ENCODE measurements at places on chromosomes 6 and 20.

DNA sequence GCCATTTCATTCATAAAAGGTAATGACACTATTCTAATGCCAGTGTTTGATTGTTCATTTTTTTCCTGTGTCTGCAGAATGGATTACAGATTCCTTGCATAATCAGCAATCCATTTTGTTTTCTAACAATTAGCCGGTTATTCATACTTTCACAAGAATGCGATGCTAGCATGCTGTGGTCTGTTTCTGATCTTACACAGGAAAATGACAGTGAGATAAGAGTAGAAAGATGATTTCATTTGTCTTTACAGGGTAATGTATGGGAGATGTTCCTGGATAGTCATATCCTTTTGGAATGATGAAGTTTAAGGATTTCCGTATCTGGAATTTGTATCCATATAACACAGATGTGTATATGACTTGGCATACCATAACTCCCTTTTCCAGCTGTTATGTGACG is 207.3 kb downstream of the FARS2 start:
- no peak for DNase-seq

DNA sequence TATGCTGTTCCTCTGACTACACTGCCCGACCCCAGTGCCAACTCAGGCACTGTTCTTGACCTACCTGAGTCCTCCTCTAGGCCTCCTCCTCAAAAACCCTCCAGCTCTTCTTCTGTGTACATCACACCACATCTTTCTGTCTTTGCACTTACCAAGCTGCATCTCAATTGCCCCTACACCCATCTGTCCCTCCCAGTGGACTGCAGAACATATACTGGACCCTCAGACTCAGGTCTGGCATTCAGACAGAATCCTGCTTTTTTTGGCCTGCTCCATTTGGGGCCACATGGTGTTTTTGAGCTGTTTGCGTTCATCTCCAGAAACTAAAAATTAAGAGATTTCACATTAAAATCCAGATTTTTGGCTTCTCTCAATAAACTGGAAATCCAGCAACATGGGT is 23.2 kb upstream of the YWHAB start:
- DNase-seq = no peak

GRCh38 chr20:1324598-1325172 is 4.3 kb downstream of the SDCBP2 start:
- peak; percentile 22 for DNase-seq

DNA sequence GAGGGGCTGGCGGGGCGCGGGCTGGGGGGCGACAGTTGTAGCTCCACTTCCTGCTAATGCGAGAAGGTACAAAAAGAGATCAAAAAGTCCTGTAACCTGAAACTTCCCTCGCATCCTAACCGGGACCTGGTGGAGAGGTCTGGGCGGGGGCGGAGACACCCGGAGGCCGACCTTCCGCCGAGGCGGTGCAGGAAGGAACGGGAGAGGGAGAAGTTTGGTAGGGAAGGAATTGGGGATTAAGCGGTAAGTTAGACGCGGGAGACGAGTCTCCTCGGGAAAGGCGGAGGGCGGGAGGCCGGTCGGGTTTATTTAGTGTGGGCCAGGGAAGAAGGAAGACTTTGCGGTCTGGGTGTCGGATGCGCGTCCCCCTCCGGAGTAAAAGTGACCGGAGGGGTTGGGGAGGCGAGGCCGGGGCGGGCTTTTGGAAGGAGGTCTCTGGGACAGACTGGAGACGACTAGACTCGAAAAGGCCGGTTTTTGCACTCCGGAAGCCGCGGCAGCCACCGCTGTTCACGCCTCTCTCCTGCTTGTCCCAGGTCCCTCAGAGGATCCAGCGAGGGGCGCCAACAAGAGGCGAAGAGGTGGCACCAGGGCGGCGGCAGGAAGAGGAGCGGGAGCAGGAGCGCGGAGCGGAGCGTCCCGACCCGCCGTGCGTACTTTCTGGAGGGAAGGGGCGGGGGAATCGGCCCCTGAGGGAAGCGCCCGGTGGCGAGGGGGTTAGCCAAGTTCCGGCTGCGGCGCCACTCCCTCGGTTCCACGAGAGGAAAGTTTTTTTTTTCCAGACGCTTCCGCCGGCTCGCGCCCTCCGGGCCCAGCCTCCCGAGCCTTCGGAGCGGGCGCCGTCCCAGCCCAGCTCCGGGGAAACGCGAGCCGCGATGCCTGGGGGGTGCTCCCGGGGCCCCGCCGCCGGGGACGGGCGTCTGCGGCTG is 734 bp downstream of the TPBG start:
- no peak for DNase-seq

- no peak for DNase-seq
Measured at GRCh38 chr6:128139519-128139918, 238.7 kb upstream of the THEMIS start.

- peak; percentile 61 for DNase-seq
Measured at GRCh38 chr6:41732591-41733359, 2.6 kb downstream of the TFEB start.

DNA sequence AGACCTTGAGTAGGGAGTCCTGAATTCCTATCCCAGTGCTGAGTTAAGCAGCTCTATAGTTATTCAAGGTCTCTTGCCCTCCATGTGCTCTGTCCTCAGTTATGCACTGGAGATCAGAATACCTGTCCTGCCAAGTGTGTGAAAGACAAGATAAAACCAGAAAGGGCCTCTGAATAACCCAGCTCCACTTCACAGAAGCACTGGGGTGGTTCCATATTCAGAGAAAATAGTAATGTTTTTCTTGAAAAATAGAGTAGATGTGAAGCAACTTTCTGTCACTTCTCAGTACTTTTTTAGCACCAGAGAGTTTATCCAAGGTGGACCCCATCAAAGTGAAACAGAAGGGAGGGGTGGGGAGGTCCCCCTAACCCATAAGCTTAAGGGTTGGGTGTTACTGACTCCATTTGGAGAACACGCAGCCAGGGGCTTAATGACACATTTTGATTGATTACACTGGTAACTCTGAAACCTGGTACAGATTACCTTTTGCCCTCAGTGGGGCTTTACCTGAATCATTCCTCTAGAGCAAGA is 509.8 kb upstream of the JARID2 start:
- no peak for DNase-seq

DNA sequence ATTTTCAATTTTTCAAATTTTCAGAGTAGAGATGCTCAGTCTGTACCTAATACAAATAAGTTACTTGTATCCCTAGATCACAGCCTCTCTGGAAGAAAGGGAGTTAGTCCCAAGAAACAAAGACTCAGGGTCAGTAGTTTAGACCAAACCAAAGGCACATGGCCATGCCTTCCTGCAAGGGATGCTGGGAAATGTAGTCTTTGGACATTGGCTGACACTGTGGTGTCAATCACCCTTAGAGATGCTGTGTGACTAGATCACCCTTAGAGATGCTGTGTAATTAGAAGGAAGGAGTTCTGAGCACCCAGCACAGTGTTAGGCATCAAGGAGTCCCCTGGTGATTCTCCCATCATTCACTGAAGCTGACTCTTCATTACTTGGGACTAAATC is 202.1 kb downstream of the NFATC2 start:
- DNase-seq = no peak

DNA sequence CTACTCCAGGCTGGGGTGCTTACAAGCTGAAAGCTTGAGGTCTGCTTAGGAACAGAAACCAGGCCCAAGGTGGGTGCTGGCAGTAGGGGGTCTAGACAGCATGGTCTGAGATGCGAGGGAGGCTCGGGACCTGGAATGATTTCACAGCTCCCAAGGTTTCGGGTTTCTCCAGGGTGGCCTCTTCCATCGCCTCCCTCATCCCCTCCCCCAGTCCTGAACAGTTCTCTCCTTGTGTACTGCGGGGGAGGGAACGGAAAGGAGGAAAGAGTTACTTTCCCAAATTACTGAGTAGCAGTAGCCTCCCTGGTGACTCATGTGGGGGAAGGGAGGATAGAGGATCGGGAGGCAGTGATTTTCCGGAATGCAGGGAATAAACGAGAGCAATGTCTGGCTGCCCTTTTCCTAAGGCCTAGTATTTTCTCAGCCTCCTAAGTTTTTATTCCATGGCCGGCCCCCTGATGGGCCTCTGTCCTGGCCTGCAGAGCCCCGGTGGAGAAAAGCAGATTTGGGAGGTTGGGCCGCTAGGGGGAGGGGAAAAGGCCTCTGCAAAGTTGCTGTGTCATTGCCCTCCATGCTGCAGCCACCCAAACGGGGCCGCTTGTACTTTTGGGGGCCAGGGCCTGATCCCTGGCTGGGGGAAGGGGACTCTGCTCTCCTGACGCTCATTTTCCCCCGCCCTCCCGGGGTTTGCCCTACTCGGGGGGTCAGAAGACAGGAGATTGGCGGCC is 1.5 kb downstream of the BRD2 start:
- DNase-seq = peak; percentile 81

GRCh38 chr6:127900935-127901334 is at the start of gene THEMIS:
TSS of gene THEMIS (minus strand) at chr6:127901058. CDS start at chr6:127900932, 126 bp downstream.
- peak; percentile 16 for DNase-seq

GRCh38 chr6:134424798-134425170 is 106.9 kb upstream of the SGK1 start:
- no peak for DNase-seq

DNA sequence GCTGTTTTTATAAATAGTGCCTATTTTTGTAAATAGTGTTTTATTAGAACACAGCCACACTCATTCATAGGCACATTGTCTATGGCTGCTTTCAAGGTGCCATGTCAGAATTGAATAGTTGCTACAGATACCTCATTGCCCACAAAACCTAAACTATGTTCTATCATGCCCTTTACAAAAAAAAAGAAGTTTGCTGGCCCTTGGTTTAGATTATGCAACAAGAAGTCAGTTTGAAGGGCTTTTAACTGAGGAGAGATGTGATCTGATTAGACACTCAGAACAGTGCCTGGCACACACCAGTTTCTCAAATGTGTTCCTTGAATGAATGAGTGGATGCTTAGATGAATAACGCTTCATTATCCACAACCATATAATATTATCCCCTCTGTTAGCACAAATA is 366.1 kb downstream of the MAFB start:
- no peak for DNase-seq

DNA sequence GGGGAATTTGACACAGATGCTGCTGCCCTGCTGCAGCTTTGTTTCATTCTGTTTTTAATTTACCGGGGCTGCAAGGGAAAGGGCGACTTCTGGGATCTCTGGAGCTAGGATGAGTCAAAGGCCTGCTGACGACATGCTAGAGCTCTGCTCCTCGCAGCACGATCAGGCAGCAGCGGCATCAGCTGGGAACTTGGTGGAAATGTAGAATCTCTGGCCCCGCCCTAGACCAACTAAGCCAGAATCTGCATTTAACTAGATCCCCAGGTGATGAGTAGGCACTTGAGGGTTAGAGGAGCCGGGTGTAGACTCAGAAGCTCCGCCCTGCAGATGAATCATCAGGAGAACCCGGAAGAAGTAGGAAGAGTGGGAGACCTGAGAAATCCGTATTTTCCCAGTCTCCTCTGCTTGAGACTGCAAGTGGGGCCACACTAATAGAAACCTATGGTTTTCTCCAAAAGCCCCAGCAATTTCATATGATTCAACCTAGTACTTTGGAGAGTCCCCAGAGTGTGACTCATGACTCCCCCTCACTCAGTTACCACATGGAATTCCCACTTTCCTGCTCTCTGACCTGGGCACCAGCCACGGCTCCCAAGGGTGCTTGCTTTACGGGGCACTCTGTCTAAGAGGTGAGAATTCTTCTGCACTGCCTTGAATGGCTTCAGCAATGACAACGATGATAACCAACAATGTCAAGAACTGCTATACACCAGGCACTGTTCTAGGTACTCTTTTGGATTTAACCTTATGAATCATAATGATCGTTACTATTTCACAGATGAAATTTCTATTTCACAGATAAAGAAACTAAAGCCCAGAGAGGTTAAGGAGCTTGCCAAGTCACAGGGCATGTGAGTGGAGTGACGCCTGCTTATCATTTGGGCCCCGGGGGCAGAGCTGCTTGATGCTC is 18.1 kb downstream of the TUBB2B start:
- DNase-seq = peak; percentile 79

GRCh38 chr6:20620043-20620442 is 85.8 kb downstream of the CDKAL1 start:
- DNase-seq = no peak

GRCh38 chr20:58192567-58192966 is 35.9 kb downstream of the ANKRD60 start:
- DNase-seq = peak; percentile 3

GRCh38 chr6:101226677-101227135 is 166.8 kb upstream of the GRIK2 start:
- DNase-seq = no peak

- no peak for DNase-seq
Measured at GRCh38 chr6:34536251-34536958, 19.7 kb downstream of the SPDEF start.

GRCh38 chr6:15504040-15504495 is 158.8 kb downstream of the DTNBP1 start:
- no peak for DNase-seq

DNA sequence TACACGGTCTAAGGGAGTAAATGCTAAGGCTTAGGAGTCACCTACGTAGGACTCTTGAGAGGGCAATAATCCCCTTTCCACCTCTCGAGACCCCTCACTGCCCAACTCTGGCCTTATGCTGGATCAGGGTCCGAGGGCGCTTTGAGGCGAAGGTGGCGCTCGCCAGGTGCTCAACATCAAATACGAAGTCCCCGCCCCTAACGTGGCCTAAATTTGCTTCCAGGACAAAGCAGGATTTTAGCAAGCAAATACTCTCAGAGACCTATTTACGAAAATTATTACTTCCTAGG is 406 bp upstream of the TRIM26 start:
- DNase-seq = no peak

GRCh38 chr20:35831029-35831428 is 59.2 kb downstream of the PHF20 start:
- no peak for DNase-seq

DNA sequence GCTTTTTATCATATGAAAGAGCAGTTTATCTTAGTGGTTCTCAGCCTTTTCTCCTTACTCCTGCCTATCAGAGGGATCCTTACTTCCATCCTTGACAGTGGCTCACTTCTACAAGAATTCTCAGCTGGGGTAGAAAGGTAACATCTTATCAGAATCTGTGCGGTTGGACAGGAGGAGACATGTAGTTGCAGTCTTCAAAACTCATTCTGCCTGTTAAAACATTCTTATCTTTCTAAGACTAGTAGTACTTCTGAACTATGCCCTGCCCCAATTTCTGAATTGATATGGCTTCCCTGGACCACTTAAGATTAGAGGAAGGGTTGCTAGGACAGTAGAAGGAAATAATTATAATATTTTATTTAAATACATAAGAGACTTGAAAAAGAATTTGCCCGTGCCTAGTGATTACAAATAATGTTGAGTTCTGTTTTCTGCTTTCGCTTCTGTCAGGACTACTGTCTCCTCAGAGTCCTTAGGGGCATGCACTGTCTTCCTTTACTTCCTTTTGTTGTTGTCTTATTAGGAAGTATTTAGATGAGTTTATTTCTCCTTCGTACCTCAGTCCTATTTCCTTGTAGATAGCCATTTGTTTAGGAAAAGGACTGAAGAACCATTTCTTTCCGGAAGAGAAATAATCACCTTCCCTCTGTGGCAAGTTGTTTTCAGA is 24.9 kb downstream of the BLTP3A start:
- no peak for DNase-seq

Data from stimulated activated naive CD4-positive, alpha-beta T cell treated with Interleukin-2 at 50 U/mL for 16 hours (primary cell).